Activated CD4-positive, alpha-beta memory T cell treated with anti-CD3 and anti-CD28 coated beads for 36 hours (primary cell): ENCODE measurements at places on chromosomes 2 and 18.

DNA sequence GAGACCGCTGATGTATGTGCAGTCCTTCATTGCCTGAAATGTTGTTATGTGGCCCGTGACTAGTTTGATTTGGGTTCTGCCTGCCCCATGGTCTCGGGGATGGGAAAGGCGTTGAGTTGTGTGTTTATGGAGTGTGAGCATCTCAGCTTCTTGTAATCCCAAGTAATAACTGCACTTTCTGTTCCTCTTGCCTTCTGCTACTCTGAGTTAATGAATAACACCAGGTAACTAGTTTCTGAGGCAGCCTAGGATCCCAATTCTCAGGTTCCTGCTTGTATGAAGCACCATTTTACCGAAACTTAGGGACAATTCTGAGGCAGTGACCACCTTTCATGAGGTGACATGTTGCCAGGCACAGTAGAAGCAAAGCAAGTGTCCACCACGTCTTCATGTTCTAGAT, 170.0 kb downstream of the ALK start:
- no peak for DNase-seq

DNA sequence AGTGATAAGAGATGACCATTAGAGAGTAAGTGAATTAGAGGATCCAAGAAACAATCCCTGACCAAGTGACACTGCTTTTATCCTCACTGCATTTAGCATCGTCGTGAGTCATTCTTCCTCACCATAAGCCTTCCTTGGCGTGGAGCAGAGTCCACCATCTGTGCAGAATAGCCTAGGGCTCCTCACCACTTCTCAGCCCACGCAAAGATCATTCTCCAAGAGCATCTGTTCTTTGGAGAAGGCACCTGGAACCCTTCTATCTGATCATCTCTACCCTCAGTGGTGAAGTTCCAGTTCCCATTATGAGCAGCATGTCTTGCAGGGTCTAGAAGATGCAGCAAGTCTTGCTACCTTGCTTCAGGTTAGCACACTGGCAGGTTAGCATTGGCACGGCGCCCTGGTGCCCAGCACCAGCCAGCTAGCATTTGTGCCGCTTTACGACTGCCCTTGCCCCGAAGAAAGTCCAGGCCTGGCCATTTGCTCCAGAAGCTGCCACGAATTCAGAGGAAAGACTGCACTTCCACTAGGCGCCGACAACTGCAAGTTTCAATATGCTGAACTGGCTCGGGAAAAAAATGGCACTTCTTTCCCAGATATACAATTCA, 225.8 kb downstream of the TTC32 start:
- no peak for DNase-seq

GRCh38 chr2:61550375-61551209, 12.4 kb upstream of the XPO1 start:
- no peak for DNase-seq

- peak; percentile 50 for DNase-seq
Observed at GRCh38 chr2:226798422-226799210, 1.0 kb downstream of the IRS1 start.

DNA sequence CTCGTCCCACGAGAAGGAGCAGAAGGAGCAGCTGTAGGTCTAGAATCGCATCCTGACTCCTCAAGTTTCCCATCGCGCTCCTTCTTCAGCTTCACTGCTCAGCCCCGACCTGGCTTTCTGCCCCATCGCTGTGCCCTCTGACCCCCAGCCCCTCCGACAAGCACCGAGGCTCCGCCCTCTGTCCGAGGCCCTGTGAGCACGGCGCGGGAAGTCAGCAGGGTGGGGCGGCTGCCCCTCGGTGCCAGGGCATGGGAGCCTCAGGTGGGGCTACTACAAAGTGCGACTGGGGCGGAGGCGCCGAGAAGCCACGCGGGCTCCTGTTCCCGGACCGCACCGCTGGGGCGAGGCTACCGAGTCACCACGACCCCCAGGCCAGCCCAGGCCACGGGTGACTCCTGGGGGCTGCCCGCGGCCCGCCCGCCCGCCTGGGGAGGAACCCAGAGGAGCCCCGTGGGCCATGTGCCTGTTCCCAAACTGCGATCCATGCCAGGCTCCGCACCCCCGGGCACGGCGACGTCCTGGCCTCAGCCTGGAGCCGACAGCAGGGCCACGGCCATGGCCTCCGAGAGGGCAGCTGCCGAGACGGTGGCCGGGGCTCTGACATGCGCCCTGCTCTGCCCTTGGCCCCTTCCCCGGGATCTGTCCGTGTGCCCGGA, 36.6 kb upstream of the ID2 start:
- DNase-seq = no peak

DNA sequence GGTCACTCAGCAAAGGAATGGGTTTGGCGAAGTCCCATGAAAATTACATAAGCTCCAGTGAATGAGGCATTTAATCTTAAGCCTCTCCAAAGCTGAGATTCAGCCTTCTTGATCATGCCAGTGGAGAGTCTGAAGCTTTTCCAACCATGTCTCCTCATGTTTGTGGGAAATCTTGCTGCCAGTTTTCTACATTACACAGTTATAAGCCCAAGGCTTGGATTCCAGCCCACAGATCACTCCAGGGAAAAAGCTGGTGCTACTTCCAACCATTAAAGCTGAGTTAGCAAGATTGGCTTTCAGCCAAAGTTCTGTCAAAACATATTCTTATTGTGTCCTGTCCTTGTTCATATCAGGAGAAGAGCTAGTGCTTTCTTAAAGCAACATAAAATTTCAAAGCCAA, 293.8 kb downstream of the LRRTM4 start:
- DNase-seq = no peak

- no peak for DNase-seq
Observed at GRCh38 chr18:53165770-53166169, 825.8 kb downstream of the DCC start.

DNA sequence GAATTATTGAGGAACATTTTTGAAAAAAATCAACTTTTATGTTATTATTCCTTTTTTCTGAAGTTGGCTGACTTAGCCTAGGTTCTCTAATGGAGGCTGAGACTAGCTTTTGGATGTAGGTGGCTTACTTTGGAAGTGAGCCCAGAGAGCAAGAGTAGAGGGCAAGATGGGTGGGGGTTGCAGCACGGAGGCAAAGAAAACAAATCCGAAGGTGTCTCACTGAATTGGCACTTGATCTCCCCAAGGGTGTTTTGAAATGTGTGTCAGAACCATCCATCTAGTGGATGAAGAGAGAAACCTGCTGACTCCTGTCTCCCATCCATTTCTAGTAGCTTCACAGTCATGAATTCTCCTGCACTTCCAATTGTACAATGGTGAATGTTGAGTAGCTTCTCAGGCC, 390.7 kb downstream of the TMEM182 start:
- DNase-seq = no peak
